ENCODE measurements at places on chromosomes 1 and 21.

- DNase-seq = no peak
Measured at GRCh38 chr1:182278144-182279054, 113.2 kb downstream of the GLUL start.

GRCh38 chr1:248841702-248842395 is 3.8 kb downstream of the ZNF672 start:
- DNase-seq = no peak

- peak; percentile 45 for DNase-seq
Measured at GRCh38 chr1:229514578-229515275, 6.6 kb upstream of the NUP133 start.

GRCh38 chr1:8276173-8276914 is 41.6 kb upstream of the SLC45A1 start:
- no peak for DNase-seq

GRCh38 chr1:182707122-182707521 is 22.7 kb upstream of the RGS8 start:
- no peak for DNase-seq

GRCh38 chr1:24857507-24858133 is 72.5 kb downstream of the RUNX3 start:
- DNase-seq = no peak

DNA sequence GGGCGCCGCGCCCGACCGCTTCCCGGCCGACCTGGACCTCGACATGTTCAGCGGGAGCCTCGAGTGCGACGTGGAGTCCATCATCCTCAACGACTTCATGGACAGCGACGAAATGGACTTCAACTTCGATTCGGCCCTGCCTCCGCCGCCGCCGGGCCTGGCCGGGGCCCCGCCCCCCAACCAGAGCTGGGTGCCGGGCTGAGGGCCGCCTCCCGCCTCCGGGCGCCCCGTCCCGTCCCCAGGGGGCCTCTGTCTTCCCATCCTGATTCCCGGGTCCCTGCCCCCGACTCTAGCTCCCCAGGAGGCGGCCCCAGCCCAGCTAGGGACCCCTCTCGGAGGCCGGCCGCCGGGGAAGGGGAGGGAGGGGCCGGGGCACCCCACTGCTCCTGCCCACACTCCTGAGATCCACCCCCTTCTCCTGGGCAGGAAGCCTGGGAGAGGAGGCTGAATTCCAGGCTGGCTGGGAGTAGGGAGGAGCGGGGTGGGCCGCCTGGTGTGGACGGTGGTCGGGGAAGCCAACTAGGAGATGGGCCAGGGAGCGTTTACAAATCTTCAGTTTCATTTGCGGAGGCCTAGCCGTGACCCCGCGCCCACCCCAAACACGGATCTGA is 21.4 kb downstream of the FOXO6 start:
- DNase-seq = no peak

GRCh38 chr1:156895455-156895812 is 1.9 kb downstream of the PEAR1 start:
- DNase-seq = no peak

DNA sequence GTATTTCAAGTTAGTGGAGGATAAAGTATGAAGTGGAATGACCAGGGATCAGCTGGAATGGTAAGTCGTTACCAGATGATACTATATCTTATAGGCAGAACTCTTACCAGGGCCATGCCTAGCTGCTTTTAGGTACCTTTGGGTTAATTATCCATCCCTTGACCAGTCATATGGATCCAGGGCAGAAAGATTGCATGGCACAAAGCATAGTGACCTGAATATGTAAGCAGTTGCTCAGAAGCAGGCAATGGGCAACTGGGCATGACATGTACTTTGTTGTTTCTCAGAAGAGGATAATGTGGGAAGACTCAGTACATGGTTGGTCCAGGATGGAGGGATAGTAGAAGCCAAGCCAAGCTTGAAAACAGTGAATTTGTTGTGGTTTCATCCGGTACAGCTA is 87.2 kb downstream of the CLEC20A start:
- DNase-seq = no peak

GRCh38 chr1:25807480-25808390 is 7.7 kb downstream of the SELENON start:
- no peak for DNase-seq

- peak; percentile 57 for DNase-seq
Measured at GRCh38 chr1:73948055-73948454, 249.9 kb downstream of the LRRIQ3 start.

- DNase-seq = no peak
Measured at GRCh38 chr1:28779751-28780408, 32.1 kb upstream of the OPRD1 start.

- no peak for DNase-seq
Measured at GRCh38 chr1:171424494-171424893, 60.8 kb upstream of the PRRC2C start.

DNA sequence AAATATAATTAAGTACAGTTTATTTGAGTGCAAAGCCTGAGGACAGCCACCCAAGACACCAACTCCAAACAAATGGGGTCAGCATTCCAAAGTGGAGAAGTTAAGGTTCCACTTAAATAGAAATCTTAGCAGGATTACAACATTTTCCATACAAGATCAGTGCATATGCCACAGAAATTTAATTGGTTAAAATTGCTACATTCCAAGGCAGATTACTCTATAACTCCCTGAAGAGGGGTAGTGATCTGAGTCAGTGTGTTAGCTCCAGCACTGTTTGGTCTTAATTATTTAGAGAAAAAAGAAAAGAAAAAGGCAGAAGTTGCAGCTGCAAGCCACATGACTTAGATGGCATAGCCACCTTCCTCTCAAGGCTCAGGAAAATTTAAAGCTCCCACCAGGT is 297.5 kb downstream of the HHIPL2 start:
- DNase-seq = no peak

- no peak for DNase-seq
Measured at GRCh38 chr1:30267856-30268255, 455.5 kb downstream of the MATN1 start.

- no peak for DNase-seq
Measured at GRCh38 chr1:95903060-95903459, 669.0 kb downstream of the RWDD3 start.

DNA sequence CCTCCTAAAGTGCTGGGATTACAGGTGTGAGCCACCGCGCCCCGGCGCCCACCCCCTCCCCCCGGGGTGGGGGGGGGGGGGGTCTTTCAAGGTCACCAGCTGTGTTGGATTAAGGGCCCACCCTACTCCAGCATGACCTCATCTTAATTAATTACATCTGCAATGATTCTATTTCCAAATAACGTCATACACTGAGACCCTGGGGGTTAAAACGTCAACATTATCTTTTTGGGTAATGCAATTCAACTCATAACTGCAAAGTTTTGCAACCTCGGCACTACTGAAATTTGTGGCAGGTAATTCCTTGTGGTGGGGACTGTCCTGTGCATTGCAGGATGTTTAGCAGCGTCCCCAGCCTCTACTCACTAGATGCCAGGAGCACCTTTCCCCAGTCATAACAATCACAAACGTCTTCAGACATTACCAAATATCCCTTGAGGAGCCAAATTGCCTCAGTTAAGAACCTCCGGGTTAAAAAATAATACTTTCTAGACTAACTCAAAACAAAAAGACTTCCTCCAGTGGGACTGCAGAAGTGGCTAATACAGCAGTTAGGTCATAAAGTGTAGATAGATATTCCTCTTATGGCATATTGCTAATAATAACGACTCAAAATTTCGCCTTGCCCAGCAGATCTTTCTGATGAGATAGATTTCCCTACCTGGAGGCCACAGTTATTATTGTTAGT is 233.0 kb upstream of the KAZN start:
- DNase-seq = no peak

- DNase-seq = no peak
Measured at GRCh38 chr1:207034998-207035397, 2.4 kb upstream of the C1orf116 start.

DNA sequence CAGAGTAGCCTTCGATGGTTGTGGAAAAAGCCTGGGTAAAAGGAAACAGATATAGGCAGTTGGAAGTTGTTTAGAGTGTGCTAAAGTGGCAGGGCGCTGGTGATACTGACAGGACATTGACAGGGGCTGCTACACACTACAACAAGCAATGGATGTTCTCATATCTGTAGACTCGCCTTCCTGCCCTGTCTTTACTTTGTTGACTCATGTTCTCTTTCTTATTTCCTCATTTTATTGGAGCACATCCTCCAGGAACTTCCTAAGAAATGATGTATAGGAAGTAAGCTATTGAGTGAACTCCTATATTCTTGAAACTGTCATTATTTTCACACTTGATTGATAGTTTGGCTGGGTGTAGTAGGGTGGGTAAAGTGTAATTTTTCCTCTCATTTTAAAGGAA is 51.0 kb downstream of the C4BPA start:
- no peak for DNase-seq

DNA sequence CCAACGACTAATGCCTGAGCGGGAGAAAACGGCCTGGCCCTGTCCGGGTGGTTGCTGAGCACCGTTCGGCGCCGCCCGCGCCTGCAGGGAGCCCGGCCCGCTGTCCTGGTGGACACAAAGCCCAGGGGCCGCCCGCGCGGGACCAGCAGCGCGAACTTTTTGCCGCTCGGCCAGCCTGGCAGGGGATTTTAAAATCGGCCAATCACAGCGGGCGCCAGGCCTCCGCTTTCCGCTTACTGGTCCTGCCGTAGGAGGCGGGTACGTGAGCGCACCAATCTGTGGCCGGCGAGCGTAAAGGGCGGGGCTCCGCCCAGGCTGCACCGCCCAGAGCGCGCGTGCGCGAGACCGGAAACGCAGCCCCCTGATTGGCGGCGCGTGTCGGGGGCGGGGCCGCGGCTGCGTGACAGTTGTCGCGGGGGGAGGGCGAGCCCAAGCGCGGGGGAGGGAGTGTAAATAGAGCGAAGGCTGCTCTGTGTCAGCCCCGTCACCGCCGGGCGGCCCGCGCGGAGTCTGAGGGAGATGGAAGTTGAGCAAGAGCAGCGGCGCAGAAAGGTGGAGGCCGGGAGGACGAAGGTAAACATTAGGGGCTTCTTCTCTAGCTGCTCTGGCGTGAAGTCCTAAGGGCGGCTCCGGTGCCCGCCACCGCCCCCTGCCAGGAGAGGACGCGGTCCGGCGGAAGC is at the start of the genes C21orf58 and PCNT:
Gene C21orf58 (minus strand): TSS at position 161 of the 680 bp plus-strand sequence. CDS start 1,132 bp downstream, outside the sequence.
Gene PCNT (plus strand): TSS at position 447 of the 680 bp plus-strand sequence. CDS start 73 bp downstream, at position 520.
- peak; percentile 88 for DNase-seq

DNA sequence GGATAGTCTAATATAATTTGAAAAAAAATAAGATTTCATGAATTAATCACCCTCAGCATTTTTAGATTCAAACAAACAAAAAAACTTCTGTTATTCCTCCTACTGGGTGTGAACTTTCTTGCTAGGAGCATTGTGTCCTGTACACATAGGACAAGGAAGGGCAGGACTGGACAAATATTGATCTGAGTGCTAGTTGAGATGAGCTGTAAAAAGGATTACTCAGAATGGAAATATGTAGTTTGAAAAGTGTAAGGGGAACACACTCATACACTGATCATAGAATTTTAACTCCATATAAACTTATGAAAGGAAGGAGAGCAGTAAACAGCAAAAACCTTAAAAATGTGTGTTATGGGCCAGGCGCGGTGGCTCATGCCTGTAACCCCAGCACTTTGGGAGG is 156.5 kb upstream of the ZNF648 start:
- no peak for DNase-seq

- DNase-seq = no peak
Measured at GRCh38 chr21:20971296-20971921, 26.8 kb upstream of the NCAM2 start.

DNA sequence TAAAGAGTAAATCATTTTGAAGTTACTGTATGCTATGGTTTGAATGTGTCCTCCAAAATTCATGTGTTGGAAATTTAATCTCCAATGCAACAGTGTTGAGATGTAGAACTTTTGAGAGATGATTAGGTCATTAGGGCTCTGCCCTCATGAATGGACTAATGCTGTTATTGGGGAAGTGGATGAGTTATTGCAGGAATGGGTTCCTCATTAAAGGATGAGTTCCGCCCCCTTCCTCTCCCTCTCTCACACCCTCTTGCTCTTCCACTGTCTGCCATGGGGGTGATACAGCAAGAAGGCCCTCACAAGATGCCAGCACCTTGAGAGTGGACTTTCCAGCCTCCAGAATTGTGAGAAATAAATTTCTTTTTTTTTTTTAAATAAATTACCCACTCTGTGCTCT is 97.6 kb downstream of the ATP1A1 start:
- DNase-seq = no peak

GRCh38 chr1:39689635-39690034 is 1.6 kb downstream of the HPCAL4 start:
- DNase-seq = peak; percentile 46

DNA sequence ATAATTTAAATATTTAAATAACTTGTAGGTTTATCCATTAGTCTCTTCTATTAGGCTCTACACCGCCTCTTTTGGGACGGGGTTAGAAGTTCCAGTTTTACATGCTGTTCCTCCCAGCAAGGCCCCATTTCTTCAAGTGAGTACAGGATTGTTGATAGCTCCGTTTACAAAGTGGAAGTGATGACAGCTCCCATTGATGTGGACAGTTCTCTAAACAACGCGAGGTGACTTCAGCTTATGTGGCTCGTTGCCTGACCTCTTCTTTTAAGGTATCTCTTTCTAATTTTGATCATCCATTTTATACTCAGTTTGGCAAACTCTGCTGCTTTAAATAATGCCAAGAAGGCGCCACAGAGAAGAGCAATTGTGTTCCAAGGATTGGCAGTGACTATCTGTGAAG is 49.7 kb downstream of the PACC1 start:
- no peak for DNase-seq

DNA sequence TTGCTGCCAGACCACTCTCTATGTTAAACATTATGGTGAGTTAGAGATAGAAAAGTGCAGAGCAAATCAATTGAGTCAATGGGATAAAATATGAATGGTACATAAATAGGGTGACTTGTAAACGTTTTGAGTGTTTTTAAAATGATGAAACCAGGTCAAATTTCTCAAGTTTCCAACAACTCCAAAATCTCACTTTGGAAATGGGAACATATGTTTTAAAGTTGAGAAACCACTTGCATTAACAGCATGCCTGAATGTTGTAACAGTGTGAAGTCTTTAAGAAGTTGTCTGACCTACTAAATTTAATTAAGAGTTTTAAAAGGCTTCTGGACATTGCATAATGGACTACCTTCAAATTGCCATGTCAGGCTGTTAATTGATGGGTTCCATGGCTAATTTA is 33.6 kb upstream of the RAVER2 start:
- DNase-seq = no peak

DNA sequence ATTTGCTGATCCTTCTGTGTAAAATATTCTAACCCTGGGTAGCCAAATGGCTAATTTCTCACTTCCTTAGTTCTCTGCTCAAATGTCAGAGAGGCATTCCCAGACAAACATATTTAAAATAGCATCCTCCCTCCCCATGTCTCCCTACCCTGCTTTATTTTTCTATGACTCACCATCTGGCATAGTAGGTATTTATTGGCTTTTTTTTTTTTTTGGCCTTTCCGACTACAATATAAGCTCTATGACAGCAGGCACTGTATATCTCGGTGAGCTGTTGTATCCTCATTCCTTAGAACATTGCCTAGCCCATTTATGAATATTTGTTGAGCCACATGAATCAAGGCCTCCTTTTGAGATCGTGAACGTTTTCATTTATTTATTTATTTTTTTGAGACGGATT is 1.5 kb upstream of the NEK7 start:
- no peak for DNase-seq
